Posterior vena cava (tissue), 2 donors: ENCODE measurements at places on chromosomes 2 and 18. TPM values are rescaled to one million over a fixed set of nuclear protein-coding genes. Genes with fewer than 3 reads are reported as not detected.

Gene FKBP7
- 15.0 TPM for total RNA-seq

Gene MC2R
- not detected for total RNA-seq

Gene PTH2R
- total RNA-seq = not detected

GRCh38 chr2:113098041-113098440 lies 29.4 kb upstream of the IL1RN start:
- no peak for DNase-seq

DNA sequence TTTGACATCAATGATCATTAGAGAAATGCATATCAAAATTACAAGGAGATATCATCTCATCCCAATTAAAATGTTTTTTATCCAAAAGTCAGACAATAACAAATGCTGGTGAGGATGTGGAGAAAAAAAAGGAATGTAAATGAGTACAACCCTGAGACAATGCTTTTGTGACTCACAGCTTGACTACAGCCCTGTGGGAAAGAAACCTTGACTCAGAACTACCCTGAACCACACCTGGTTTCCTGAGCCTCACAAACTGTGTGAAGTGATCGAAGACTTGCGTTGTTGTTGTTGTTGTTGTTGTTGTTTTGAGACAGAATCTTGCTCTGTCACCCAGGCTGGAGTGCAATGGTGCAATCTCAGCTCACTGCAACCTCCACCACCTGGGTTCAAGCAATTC lies 266.6 kb upstream of the MYT1L start:
- DNase-seq = no peak

- DNase-seq = no peak
These were observed 22.5 kb downstream of the THOC1 start for GRCh38 chr18:245282-245847.

GRCh38 chr18:55778788-55779690 lies 191.0 kb upstream of the TCF4 start:
- no peak for DNase-seq

DNA sequence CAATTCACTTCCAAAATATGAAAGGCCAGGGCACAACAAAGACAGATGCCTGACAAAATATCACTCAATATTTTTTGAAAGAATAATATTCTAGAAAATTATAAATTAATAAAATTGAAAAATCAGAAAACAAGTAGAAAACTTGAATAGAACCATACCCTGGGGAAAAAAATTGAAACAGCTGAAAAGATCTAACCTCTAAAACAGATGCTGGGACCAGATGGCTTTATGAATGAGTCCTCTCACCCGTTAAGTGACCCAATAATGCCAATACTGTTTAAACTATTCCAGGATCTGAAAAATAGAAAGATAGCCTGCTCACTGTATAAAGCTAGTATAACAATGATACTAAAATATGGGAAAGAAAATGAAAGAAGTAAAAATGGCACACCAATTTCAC lies 322.3 kb upstream of the VWC2L start:
- DNase-seq = no peak

DNA sequence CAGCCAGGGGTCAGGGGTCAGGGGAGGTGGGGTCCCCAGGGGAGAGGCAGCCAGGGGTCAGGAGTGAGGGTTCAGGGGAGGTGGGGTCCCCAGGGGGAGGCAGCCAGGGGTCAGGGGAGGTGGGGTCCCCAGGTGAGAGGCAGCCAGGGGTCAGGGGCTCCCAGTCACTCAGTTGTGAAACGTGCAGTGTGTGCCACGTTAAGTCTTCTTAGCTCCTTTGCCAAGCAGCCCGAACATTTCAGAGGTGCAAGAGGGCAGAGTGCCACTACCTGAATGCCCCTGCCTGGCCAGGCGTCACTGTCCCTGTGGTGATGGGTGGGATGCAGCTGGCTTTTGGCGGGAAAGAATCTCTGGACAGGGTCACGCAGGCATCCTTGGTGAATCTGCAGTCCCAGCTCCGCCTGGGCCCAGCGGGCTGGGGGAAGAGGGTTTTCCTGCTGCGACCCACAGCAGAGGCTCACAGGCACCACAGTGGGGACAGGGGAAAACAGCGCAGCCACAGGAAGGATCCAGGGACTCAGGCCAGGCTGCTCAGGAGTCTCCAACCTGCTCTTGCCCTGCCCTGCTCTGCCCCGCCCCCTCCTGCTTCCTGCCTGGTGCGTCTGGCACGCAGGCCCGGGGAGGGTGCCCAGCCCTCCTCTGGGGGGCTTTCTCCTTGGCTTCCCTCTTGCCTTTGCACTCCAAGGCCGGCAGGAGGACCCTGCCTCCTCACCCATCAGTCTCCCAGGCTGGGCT lies 188.3 kb downstream of the TWIST2 start:
- peak; percentile 74 for DNase-seq

- DNase-seq = no peak
These were observed 33.7 kb upstream of the CDC42EP3 start for GRCh38 chr2:37705191-37705590.

DNA sequence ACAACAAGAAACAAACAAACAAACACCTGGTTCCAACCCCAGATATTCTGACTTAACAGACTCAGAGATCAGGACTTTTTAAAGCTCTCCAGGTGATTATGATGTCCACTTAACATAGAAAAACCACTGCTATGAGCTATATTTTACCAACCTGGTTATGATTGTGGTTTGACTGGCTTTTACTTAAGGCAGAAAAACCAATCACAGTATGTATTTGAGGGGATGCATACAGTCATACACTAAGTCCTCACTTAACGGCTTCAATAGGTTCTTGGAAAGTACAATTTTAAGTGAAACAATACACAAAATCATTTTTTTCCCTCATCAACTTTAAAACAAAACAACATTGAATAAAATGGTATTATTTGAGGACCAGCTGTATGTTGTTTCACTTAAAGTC lies 393.6 kb downstream of the ZEB2 start:
- DNase-seq = no peak

DNA sequence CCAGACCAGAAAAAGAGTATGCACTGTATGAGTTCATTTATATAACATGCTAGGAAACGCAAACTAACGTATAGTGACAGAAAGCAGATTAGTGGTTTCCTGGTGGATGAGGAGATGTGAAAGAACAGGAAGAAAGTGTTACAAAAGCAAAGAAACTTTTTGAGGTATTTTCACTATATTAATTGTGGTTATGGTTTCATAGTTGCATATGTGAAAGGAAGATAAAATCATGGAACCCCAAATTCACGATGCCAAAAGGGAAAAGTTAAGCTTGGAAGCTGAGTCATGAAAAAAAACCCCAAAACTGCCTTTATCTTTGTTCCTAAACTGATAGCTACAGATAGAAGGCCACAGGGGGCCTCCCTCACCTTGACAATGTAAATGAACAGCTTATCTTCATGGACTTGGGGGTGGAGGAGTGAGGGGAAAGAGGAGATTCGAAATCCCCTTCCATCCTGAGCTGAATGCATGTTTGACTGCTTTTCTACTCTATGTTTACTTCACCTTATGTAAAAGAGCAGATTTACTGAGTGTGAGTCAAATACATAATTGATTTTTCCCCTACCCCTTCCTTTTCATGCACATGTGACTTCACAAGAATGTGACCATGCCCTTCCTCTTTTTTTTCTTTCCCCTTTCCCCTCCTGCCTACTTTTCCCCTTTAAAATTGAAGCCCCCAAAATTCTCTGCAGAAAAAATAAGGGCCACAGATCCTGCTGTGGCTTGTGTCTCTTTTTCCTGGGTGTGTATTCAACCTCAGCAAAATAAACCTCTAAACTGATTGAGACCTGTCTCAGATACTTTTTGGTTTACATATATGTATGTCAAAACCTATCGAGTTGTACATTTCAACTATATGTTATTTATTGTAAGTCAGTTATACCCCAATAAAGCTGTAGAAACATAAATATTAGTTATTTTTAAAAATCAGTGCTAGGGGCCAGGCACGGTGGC lies 100.1 kb upstream of the TLK1 start:
- no peak for DNase-seq

- no peak for DNase-seq
These were observed 146.1 kb upstream of the ZEB2 start for GRCh38 chr2:144666032-144666431.

DNA sequence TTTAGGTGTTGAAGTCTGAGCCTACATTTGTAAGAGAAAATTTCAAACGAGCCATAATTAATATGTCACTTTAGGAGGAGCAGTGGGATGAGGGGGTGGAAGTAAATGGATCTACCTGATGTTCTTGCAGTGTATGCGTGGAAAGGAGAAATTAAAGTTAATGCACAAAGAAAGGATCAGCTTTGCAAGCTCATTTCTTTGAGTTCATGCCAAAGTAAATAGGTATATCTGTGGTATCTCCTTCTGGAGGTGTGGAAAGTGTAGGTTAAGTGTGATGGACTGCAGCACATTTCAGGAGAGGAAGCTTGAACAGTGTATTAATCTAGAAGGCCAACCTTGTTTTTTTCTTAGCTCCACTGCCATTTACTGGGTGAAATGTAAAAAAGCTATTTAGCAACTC lies 307.5 kb upstream of the ZEB2 start:
- no peak for DNase-seq

GRCh38 chr18:28399781-28400362 lies 222.9 kb upstream of the CDH2 start:
- DNase-seq = no peak

DNA sequence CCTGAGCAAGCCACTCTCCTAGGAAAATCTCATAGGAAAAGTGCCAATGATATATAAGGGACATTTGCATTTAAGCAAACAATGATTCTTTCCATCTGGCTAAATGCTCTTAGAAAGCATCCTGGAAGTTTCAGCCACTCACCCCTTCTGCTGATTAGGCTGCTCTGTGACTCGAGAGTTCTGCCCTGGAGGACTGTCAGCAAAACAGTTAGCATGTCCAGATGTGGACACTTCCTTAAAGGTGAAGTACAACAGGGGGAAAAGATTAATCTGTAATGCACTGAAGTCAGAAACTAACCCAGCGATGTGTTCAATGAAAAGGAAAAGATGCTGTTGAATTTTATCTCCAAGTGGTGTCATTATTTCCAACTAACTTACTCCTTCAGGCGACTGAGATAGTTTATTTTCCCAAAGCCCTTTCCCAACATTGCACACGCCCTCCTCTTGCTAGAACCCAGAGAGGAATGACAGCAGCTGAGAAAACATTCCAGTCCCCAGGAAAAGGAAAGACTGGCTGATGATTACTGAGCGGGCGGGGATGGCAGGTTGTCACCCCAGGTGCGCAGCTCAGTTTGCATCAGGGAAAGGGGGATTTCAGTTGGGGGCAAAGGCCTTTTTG lies 214.0 kb downstream of the SS18 start:
- no peak for DNase-seq

- no peak for DNase-seq
These were observed 56.3 kb downstream of the DNMT3A start for GRCh38 chr2:25285265-25286024.

GRCh38 chr2:70934981-70935380 lies 719 bp upstream of the ATP6V1B1 start:
- peak; percentile 51 for DNase-seq

- no peak for DNase-seq
These were observed 729 bp downstream of the TM4SF20 start for GRCh38 chr2:227378371-227378782.

GRCh38 chr2:38129481-38129880 lies 53.5 kb upstream of the CYP1B1 start:
- no peak for DNase-seq

- no peak for DNase-seq
These were observed 85.0 kb downstream of the MAP3K20 start for GRCh38 chr2:173160618-173161017.

DNA sequence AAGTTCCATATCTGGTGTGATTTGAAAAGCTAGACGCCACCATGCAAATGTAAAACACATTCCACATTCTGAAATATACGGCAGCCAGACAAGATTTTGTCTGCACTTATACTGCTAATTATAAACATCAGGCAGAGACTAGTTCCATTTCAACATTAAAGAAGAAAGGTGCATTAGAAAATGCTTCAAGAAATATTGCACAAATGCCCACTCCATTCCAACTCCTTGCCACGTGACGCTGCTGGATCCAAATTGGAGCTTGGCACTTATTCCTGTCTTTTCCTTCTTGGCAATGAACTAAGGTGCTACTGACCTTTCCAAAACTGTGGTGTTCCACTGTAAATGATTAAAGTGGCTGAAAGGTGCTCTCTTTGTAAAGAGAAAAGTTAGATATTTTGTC lies 6.3 kb downstream of the COL6A3 start:
- DNase-seq = no peak

- no peak for DNase-seq
These were observed 69.0 kb downstream of the BABAM2 start for GRCh38 chr2:27959496-27959895.

- no peak for DNase-seq
These were observed 221.6 kb downstream of the NCKAP5 start for GRCh38 chr2:133346654-133347053.

- DNase-seq = no peak
These were observed 688.6 kb downstream of the NRXN1 start for GRCh38 chr2:50343150-50343830.

DNA sequence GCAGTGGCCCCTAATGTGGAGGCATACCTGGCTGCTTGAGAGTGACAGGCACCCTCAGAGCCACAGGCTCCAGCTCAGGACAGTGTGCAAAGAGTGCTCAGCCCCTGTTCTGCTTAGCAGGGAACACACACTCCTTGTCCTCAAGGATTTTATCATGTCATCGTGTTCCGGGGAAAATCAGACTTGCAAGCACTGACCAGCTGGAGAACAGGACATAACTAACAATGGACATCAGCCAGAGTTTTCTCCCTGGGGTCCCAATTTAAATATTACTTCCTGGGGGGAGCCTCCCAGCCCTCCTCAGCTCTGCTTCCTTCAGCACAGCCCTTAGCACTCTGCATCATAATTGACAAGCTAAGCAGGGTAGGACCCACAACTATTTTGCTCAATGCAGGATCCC lies 175.4 kb upstream of the ACAA2 start:
- DNase-seq = no peak

DNA sequence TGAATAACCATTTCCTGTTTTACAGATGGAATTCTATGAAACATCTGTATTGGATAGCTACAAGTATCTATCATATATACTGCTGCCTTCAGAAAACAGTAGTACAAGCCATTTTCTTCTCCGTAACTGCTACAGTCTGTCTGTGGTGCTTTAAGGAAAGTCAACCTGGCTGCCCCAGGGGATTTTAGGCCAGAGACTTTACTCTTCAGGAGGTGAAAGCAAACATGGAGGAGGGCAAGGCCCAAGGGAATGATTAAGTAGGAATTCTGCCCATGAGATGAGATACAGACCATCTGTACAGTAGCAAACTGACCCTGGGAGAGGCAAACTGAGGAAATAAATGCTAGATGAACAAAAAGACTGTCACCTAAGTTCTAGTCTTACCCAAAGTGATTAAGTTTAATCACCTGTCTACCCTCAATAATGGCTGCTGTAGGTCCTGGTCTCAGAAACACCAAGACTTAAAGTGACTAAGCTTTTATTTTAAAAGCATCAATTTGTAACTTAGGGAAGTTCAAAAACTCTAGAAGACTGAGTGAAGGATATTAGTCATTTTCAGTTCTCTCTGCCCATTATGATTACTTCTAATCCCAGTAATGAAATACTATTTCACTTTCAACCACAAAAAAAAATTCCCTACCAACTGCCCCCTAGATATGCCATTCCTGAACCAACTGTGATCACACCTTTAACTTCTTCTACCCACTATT lies 14.8 kb downstream of the MBD2 start:
- DNase-seq = no peak
